ENCODE measurements at places on chromosomes 3 and 15. TPM values are rescaled to one million over a fixed set of nuclear protein-coding genes. Genes with fewer than 3 reads are reported as not detected.

- no peak for DNase-seq
These were observed 153.1 kb upstream of the CCDC54 start for GRCh38 chr3:107224026-107224596.

DNA sequence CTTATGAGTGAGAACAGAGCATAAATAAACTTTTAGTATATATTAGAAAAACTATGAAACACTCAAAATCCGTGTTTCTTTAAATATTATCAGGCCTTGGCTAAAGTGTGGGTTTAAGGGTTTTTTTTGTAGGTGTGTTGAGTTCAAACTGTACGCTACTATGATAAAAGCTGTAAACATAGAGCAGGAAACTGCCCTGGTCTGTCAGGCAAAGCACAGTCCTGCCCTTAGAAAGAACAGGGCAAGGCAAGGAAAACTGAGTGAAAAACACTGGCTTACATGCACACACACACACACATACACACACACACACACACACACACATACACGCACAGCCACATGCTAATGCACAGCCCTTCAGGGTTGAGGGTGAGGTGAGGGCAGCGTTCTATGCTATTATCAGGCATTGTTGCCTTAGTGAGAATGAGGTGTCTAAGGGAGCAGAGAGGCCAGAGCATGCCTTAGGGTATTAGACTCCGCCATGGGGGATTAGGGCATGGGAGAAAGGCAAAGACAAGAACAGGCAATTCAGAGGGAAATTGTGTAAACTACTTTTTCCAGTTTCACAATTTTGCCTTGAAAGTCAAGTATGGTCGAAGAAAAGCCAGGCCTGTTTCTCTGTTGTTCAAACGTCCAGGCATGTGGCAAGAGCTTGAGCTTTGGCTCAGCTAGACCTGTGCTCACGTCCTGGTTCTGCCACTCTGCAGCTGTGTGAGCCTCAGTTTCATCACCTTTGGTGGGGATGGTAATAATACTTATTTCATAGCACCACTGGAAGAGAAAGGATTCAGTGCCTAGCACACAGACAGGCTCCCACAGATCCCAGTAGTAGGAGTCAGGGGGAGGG, 36.3 kb upstream of the TPM1 start:
- no peak for DNase-seq

DNA sequence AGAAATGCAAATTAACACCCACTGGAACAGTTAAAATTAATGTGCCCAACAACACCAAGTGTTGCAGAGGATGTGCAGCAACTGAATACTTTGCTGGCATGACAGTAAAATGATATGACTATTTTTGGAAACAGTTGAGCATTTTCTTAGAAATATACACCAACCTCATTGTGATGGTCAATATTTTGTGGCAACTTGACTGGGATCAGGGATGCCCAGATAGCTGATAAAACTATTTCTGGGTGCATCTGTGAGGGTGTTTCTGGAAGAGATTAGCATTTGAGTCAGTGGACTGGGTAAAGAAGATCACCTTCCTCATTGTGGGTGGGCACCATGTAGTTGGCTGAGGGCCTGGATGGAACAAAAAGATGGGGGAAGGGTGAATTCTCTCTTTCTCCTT, 57.9 kb downstream of the RPLP1 start:
- DNase-seq = no peak

Gene DCP1A
- total RNA-seq = 17.3 TPM

Gene DHX36
- total RNA-seq = 57.1 TPM

- DNase-seq = no peak
These were observed 57.7 kb downstream of the LMCD1 start for GRCh38 chr3:8559351-8559750.

Gene UQCC5
- 38.4 TPM for total RNA-seq

DNA sequence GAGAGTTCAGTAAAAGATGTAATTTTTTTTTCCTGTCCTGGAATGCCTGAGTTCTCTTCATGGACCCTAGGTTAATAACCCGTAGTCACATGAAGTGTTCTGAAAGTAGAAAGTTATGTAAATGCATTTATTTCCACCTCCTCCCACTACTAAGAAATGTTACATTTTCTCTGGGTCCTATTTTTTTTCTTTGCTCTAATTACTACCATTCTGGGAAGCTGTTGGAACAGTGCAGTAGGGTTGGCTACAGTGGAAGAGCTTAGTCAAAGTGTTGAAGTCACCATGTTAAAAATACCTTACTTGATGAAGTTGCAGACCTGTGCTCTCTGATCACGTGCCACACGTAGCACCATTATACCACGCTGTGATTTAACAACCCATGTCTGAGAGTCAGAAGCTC, 153.8 kb upstream of the TSC22D2 start:
- no peak for DNase-seq

Gene PLA2G4D
- not detected for total RNA-seq

DNA sequence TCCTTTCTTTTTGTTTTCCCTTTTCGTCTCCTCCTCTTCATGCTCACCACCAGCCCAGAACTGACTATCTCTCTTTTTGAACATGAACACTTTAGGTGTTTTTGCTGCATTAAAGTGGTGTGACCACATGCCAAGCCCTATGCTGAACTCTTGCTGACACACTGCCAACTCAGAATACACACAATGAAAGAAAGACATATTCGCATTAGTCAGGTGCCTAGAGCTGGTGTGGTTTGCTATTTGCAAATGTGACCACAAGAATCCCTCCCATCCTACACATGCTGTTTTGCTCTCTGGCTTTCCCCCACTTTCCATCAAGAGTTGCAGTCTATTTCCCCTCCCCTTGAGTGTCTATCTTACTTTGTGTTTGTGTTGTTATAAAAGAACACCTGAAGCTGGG, 967.8 kb upstream of the CFAP20DC start:
- DNase-seq = no peak

Gene TTC23
- 13.2 TPM for total RNA-seq

Gene ADCY5
- 0.56 TPM for total RNA-seq

- peak; percentile 11 for DNase-seq
These were observed 67.2 kb downstream of the CACNA2D2 start for GRCh38 chr3:50436114-50436674.

DNA sequence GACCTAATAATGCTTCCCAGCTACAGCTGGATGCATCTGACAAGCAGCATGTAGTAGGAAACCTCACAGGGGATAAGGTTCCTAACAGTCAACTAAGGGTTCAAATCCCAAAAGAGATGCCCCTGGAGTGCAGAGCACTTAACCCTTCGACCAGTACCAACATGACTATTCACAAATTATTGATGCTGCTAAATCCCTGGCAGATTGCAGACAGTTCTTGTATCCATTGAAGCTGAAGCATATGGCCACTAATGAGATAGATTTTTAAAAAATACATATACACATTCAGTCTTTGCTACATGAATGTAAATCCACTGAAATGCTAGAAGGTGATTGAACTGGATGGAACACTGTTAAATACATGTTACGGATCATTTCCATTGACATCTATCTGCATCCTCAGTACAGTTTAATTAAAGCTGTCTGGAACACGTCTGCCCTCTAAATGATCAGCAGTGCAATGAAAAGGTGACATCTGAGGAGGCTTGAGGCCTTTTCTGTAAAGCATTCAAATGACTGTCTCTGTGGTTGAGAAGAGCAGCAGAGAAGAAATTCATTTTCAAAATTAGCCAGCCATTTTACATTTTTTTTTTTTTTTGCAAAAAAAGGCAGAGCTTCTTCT, 19.5 kb upstream of the NANOGP8 start:
- DNase-seq = no peak

DNA sequence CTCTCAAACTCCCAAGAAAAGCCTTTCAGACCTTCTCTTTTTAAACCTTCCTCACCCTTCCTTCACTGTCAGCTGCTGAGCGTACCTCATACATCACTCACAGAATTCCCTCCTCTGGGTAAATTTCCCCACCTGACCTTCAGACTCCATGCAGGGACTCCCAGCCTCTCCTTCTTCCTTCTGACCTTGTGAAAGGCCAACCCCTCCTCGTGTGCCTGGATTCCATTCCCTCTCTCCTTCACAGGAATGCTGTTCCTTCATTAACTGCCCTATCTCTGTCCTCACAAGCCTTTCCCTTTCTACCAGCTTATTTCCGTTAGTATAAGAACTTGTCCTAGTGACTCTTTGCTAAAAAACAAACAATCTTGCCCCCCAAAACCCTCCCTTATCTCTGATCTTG, 69.7 kb upstream of the MME start:
- no peak for DNase-seq

Gene ADAMTS7
- 0.42 TPM for total RNA-seq

DNA sequence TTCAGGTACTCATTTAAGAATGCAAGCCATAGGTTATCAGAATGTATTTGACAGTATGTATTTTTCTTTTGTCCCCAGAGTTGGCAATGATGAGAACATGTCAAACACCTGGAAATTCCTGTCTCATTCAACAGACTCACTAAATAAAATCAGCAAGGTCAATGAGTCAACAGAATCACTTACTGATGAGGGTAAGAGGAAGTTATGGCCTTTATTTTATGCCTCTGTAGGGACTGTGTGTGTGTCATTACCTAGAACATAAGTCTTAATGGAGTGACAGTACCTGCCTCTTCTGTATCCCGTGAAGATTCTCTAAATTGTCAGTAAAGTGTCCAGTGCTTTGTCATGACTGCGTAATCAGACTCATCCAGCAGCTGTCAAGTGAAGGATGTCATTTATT, 77.5 kb downstream of the KLHL25 start:
- no peak for DNase-seq

GRCh38 chr15:92728266-92728665, 72.7 kb upstream of the FAM174B start:
- no peak for DNase-seq

- DNase-seq = no peak
These were observed 35.9 kb downstream of the CFAP91 start for GRCh38 chr3:119738741-119739140.

Gene RASGRF1
- 0.16 TPM for total RNA-seq

GRCh38 chr3:165827883-165828282, 9.3 kb downstream of the BCHE start:
- DNase-seq = no peak

Gene GPR156
- total RNA-seq = 0.14 TPM

Gene DUOXA1
- 0.09 TPM for total RNA-seq

Gene FOXB1
- not detected for total RNA-seq

DNA sequence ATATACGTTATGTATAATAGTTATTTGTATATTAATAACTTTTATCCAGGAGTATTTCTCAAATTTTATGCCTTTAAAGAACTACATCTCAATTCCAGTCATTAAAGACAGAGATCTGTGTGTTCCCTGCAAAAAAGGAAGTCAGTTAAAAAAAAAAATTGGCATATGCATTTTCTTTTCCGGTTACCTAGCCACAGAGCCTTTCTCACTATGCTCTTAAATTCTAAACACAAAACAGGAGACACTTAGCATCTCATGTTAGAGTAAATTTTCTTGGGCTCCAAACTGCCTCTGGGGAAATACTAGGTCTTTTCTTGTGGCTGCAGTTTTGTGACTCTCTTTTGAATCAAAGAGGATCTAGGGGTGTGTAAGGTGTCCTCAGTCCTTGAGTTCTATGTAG, 105.9 kb downstream of the KCNH8 start:
- DNase-seq = no peak

Gene LTF
- total RNA-seq = not detected

DNA sequence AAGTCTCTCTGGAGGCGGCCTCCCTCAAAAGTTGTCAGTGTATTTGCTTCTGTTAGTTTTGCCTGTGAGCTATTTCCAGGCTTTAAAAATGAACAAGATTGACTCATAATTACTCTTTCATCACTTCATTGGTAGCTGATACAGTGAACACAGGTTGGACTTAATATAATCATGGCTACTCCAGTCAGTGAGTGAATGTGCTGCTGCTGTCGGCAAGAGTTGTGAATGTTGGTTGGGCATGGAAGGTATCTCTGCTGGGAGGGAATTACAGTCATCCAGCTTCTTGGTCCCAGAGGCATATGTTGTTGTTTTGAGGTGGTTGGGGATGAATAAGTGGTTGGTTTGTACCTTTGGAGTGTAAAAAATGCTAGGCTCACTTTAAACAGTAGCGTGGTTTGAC, 11.5 kb downstream of the TCF12 start:
- no peak for DNase-seq

GRCh38 chr15:20407553-20407952, 134.0 kb downstream of the GOLGA6L6 start:
- DNase-seq = no peak

DNA sequence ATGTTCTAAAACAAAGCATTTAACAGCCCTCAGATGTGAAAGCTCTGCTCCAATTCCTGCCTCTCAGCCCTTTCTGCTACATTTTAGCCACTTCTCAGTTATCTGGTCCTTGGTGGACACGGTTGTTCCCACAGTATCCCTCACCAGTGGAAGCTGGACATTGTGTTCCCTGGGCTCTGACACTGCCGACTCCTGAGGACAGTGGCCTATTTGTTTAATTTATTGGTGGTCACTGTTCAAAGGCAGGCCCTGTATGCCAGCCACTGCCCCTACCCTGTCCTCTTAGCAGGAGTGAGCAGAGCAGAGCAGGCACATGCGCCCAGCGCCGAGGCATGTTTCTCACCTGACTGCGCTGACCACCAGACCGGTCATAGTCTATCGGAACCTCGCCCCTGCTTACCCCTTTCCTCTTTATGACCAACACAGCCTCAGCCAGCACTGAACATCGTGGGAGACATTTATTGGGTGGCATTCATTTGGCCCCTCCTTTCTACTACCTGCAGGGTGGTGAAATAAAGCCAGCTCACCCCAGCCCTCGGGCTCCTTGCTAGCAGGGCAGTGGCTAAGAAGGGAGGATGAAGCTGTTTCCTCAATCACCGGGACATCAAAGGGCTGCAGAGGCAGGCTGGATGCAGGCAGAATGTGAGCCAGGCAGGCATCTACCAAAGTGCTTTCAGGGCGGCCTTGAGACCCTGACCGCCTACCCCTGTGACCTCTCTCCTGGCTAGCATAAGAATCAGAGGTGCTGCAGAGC, 54.3 kb upstream of the HACD2 start:
- DNase-seq = peak; percentile 53

Gene THUMPD3
- total RNA-seq = 59.2 TPM

Gene IL5RA
- total RNA-seq = not detected

DNA sequence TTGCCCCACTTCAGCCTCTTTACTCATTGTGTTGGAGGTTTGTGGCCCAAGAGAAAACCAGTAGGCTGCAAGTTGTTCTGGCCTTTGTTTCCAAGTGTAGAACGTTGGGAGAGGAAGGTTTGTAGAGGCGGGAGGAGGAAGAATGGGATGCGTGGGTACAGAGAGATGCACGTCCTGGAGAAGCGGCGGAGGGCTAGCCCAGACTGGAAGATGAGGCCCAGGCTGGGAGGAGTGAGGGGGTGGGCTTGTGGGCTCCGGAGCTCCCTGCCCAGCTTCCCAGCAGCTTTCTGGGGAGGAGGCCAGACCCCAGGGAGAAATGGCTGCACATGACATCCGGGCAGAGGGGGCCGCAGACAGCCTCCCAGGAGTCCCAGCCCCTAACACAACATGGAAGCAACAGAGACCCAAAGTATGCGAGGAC, 5.3 kb downstream of the PLA2G4F start:
- DNase-seq = no peak

GRCh38 chr3:132841621-132842020, 119.4 kb upstream of the NPHP3 start:
- DNase-seq = no peak

GRCh38 chr15:78432664-78433063, 5.4 kb upstream of the IREB2 start:
- no peak for DNase-seq

Gene MCCC1
- 14.4 TPM for total RNA-seq

Gene NEK10
- total RNA-seq = 6.2 TPM

Gene ZNF385D
- total RNA-seq = 4.7 TPM

Gene CCK
- not detected for total RNA-seq

GRCh38 chr3:42936157-42936981, 30.4 kb downstream of the ZNF662 start:
- DNase-seq = no peak
